NCI-H1694 (cell line): ENCODE measurements at places on chromosomes 3 and 15.

GRCh38 chr3:172239218-172239790 lies 199.9 kb downstream of the FNDC3B start:
- DNase-seq, result no peak

DNA sequence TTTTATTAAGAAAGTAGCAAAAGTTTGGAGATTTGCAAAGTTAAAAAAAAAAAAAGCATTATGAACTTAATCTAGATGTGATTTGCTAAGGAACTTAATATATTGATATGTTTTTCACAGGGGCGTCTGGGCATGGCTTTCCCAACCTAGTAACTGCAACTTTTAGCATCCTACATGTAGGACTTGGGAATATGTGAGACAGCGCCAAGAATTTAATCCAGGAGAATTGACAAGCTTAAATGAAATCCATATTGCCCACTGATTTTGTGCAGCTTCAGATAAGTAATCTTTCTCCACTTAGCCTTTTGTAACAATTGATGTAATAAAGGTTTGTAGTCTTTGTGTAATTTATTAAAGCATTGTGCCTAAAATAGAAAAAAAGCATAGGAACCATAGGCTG lies 982 bp upstream of the GABPB1 start:
- DNase-seq, result no peak

GRCh38 chr3:72489901-72490300 lies 358.3 kb downstream of the SHQ1 start:
- no peak for DNase-seq

DNA sequence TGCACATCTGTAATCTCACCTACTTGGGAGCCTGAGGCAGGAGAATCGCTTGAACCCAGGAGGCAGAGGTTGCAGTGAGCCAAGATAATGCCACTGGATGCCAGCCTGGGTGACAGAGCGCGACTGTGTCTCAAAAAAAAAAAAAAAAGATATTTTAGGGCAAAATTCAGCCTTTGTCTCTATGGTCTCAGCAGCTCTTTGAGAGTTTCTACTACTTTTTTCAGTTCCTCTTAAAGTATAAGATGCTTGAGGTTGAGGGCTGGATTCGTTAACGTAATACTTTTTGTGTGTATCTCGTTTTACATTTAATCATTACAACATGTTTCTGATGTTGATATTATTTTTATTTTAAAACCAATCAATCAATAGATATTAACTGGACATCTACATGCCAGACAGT lies 381.2 kb upstream of the TBL1XR1 start:
- DNase-seq, result no peak

DNA sequence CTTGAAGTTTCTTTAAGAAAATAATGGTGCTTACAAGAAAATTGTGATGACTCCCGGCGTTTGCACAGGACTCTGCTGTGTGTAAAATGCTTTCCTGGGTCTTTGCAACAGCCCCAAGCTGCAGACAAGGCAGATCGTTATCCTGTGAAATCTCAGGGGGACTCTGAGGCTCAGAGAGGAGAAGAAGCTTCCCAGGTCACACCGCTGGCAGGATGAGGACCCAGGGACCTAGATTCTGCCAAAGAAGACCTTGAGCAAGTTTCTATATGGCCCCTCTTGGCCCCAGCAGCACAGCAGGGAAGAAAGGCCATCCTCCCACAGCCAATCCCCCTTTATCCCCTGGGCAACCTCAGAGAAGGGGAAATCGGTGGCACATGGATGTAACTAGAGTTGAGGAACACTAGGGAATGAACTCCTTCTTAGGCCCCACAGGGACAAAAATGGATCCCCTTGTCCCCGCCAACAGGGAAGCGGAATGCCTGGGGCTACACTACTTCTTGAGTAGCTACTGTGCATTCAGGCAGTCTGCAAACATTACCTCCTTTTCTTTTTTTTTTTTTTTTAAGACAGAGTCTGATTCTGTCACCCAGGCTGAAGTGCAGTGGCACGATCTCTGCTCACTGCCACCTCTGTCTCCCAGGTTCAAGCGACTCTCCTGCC lies 72.8 kb downstream of the CPN2 start:
- DNase-seq, result no peak

DNA sequence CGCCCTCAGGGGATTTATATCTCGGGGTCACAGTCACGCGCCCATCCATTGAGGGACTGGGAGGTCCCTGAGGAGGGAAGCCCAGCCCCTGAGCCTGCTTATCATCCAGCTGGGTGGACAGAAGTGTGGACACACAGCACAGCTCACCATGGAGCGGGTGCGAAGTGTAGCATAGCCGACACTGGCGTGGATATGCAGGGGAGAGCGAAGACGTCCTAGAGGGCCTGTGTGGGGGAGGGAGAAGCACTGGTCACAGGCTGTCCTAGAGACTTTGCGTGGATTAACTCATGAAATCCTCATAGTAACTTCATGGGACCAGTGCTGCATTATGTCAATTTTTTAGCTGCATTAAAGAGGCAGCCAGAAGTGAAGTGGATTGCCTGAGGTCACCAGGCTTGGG lies 26.1 kb upstream of the PLXND1 start:
- no peak for DNase-seq

GRCh38 chr3:29949940-29950616 lies 656.3 kb upstream of the TGFBR2 start:
- no peak for DNase-seq

- DNase-seq, result no peak
Measured at GRCh38 chr3:57538465-57538864, 5.7 kb downstream of the DNAH12 start.

DNA sequence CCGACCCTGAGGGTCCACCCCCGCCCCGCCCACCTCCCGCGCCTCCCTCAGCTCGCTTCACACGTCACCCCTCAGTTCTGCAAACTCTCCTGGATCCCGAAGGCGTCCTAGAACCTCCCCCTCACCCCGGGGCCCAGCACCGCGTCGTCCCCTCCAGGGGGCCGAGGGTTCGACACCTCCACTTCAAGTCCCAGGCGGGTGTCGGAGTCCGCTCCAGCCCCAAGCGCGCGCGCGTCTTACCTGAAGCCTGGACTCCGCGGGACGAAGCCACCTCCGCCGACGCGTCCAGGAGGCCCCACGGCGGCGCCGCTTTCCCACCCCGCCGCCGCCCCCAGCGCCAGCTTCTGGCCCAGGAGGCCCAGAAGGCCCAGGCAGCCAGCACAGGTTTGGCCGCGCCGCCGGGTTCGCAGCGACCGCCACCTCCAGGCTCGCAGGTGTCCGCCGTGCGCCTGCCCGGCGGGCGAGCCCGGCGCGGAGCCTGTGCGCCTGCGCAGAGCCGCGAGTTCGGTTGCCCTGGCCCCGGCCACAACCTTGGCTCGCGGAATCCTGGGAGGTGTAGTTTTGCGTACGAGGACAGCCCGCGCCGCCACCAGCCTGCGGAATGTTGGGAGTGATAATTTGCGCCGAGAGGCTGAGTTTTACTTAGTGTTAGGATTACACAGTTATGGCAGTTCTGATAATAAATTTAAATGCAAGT lies at the start of gene POMGNT2:
Gene POMGNT2, minus strand, starts transcription at position 484 of the 697 bp plus-strand sequence. CDS start 24,648 bp downstream, outside the sequence.
- peak; percentile 22 for DNase-seq

- DNase-seq, result peak; percentile 14
Measured at GRCh38 chr15:77024273-77025082, 29.6 kb downstream of the PSTPIP1 start.

GRCh38 chr3:141076797-141077571 lies 25.8 kb downstream of the SPSB4 start:
- DNase-seq, result no peak

DNA sequence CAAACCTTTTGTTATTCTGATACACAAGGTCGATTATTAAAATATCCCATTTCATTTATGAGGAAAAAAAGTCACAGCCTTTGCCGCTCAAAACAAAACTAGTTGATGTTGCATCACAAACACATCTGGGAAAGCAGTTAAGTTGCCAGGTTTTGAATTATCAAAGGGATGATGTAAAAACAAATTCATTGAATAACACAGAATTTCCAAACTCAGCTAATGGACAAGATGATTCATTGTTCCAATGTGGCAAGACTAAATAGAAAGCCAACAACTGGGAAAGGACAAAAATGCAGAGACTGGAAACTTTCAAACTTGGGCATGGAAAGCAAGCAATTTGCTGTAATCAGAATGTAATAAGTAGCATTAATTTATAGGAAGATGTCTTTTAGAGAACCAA lies 610.0 kb upstream of the ZNF385D start:
- no peak for DNase-seq

- DNase-seq, result no peak
Measured at GRCh38 chr3:126316501-126316939, 40.7 kb downstream of the KLF15 start.

DNA sequence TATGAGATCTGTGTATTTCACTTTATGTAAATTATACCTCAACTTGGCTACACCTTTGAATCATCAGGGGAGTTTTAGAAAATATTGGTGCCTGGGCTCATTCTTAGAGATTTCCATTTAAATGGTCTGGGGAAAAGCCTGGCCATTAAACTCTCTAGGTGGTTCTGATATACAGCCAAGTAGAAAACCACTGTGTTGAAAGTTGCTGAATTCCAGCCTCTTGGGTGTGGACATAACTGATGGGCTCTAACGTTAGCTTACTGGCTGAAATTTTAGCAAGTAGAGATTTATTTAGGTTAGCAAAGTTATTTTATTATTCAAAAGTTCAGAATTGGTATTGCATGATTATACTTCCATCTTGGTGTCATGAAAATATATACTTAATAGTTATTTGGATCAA lies 84.1 kb downstream of the ATG7 start:
- no peak for DNase-seq

DNA sequence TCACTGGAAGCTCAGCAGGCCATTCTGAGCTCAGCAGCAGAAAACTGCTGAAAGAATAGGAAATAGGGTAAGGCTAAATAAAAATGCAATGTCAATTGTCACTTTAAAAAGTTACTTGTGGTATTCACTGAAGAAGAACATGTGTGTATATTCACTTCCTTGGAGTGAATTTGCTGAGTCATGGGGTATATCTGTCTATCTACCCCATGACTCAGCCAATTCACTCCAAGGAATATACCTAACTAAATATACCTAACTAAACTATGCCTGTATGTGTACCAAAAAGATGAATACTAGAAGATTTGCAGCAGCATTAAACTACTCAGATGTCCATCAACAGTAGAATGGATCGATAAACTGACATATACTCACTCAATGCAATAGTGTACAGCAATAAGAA lies 69.5 kb upstream of the KCNAB1 start:
- DNase-seq, result no peak

DNA sequence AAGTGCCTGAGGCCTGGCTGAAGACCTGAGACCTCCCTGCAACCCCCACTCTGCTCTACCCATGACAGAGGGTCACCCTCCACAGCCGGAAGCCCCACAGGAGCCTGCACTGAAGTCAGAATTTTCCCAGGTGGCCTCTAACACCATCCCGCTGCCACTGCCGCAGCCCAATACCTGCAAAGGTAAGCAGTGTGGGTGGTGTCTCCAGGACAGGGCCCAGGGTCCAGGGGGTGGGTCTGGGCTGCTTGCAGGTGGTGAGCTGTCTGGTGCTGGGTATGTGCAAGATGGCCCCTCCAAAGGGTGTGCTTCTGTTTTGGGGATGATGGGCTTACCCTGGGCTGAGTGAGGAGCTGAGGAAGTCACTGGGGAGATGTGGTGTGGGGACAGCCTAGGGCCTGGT lies 69.9 kb downstream of the FBLN2 start:
- no peak for DNase-seq

GRCh38 chr3:24688446-24689148 lies 193.9 kb upstream of the THRB start:
- DNase-seq, result no peak

DNA sequence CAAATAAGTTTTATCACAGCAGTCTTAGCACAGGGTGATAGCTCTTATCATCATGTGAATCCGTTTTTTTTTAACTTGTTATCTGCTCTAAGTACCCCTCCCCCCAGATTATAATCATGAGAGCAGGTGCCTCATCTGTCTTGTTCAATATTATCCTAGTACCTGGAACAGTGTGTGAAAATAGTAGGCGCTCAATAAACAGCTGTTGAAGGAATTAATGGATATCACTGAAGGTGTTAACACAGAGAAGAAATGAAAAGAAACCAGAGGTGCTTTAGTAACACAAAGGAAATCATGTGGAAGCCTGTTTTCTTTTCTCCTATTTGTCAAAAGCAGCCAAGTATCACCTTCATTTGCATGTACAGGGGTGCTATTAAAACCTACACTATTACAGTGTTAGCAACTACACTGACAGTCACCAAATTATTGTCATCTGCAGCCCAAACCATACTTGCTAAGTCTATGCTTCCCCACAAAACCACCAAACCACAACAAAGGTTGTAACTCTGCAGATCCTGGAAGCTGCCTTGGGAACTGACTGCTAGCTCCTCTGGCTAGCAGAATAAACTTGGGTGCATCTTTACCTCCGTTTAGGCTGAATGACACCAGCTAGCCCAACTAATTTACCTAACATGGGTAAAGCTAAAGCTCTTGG lies 2.9 kb downstream of the XPC start:
- DNase-seq, result no peak
